Urinary bladder (tissue), 4 donors: ENCODE measurements at places on chromosomes 6 and 20.

DNA sequence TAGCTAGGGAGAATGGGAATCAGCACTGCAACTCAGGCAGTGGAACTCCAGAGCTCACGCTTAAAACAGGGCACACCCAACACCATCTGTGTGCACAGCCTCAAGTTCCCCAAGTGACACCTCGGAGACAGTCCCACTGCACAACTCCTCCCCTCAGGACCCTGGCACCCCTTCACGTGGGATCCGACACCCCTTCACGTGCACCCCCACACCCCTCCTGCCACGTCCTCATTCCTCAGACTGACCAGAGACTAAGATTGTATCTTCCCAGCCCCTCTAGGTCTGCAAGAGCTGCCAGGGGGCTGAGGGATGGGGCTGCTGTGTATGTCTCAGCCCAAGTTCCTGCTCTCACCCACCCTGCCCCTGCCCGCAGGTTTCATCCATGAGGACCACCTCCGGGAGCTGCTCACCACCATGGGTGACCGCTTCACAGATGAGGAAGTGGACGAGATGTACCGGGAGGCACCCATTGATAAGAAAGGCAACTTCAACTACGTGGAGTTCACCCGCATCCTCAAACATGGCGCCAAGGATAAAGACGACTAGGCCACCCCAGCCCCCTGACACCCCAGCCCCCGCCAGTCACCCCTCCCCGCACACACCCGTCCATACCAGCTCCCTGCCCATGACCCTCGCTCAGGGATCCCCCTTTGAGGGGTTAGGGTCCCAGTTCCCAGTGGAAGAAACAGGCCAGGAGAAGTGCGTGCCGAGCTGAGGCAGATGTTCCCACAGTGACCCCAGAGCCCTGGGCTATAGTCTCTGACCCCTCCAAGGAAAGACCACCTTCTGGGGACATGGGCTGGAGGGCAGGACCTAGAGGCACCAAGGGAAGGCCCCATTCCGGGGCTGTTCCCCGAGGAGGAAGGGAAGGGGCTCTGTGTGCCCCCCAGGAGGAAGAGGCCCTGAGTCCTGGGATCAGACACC, 7.6 kb downstream of the MYL9 start:
- no peak for DNase-seq

GRCh38 chr20:6017880-6018279, 36.0 kb downstream of the LRRN4 start:
- no peak for DNase-seq

DNA sequence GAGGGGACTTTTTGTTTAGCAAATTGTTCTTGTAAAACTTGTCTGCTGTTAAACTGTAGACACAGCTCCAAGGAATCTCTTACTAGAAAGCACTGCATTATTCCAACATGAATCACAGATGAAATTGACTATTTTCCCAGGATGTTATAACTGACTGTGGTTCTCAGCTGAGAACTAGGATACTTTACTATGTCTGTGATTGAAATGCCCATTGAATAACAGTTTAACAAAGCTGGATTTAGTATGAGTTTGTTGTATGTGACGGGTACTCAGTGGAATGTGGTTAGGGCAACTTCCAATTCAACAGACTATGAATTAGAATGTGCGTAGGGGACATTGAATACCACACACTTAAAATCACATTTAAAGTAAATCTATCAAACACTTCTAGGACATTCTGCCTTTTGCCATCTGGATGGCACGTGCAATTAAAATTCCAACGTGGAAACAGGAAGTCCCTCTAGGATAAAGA, 193.4 kb upstream of the PREP start:
- DNase-seq: no peak

- DNase-seq: no peak
Observed at GRCh38 chr20:2899243-2899642, 26.0 kb downstream of the PTPRA start.

DNA sequence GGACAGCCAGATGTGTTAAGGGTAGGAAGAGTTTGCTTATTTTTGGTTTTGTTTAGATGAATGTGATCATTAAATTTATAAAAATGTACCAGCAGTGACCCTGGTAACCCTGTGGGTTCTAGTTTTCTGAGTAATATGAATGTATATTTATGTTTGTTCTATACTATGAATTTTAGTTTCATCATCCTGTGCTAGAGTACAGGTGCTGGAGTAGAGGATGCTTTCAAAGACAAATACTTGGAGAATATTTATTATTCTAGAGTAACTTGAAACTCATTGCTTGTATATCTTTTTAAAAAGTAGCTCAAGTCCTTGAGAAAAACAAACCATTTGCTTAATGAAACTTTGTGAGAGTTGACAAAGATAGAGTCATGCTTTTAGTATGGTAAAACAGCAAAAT, 7.8 kb downstream of the LRRC1 start:
- no peak for DNase-seq

DNA sequence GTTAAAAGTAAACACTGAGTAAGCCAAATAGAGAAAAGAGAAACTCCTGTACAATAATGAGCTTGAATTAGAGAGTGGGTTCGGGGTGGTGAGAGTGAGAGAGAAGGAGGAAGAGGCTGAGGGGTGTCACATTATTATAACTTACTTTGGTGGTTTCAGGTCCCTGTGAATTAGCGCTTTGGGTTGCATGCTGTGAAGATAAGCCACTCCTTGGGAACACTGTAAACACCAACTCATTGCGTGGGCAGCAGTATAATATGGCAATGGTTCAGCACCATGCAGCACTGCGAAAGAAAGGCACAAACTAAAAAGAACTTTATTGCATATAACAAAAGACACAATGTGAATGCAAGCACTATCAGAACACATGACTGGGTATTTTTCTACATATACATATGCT, 26.9 kb downstream of the MAP3K7 start:
- DNase-seq: no peak

- DNase-seq: no peak
Observed at GRCh38 chr6:152401978-152402377, 235.2 kb downstream of the SYNE1 start.

DNA sequence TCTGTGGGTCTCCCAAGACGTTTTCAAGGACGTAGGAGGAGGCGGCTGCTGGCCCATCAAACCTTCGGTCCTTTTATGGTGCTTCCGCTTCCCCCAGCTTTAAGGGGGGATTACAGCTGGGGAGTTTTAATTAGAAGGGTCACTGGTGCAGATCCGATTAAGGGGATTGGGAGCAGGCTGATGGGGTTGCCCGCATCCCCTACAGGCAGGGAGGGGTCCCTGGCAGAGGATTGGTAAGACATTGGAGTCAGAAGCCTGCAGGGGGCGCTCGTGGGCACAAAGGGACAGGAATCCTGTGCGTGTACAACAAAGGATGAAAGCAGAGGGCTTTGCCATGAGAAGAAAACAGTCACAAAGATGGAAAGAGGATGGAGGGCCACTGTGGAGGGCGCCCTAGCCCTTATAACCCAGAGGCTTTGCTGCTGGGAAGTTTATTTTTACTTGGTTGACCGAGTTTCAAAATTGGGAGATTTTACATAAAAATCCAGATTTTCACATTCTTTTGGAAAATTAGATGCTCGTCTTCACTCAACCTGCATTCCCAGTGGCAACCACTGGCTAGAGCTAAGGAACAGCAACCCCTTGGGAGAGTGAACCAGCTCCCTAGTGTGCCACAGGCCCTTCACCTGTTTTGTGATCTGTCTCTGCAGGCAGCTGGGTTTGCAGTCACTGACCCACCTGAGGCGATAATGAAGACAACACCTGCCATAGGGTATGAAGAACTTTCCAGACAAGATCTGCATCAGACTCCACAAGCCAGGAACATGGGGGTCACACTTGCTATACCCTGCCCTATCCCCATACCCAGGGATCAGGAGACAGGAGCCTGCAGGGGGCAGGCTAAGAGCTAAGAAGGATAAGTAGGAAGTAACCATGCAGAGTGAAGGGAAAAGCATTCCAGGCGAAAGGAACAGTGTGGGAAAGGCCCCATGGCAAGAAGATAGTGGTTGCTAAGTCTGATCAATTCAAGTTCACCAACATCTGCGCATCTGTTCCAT, 97.7 kb downstream of the KCNB1 start:
- no peak for DNase-seq

DNA sequence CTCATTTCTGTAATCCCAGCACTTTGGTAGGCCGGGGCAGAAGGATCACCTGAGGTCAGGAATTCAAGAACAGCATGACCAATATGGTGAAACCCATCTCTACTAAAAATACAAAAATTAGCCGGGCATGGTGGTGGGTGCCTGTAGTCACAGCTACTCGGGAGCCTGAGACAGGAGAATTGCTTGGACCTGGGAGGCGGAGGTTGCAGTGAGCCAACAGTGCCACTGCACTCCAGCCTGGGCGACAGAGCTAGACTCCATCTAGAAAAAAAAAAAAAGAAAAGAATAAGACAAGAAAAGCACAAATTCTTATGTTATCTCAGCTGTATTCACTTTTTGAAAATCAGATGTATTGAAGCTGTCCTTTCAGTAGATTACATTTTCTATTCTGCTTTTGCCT, 289.4 kb downstream of the GRIK2 start:
- no peak for DNase-seq

- DNase-seq: no peak
Observed at GRCh38 chr6:44127186-44128019, at the start of the genes MRPL14 and TMEM63B. TSS of gene MRPL14 (minus strand) at chr6:44127452. CDS start at chr6:44116611, 10,841 bp downstream. TSS of gene TMEM63B (plus strand) at chr6:44127554. CDS start at chr6:44134585, 7,031 bp downstream.

GRCh38 chr20:49989234-49990065, 6.7 kb downstream of the SNAI1 start:
- peak; percentile 48 for DNase-seq

- no peak for DNase-seq
Observed at GRCh38 chr6:130517444-130517931, 151.7 kb downstream of the TMEM200A start.

DNA sequence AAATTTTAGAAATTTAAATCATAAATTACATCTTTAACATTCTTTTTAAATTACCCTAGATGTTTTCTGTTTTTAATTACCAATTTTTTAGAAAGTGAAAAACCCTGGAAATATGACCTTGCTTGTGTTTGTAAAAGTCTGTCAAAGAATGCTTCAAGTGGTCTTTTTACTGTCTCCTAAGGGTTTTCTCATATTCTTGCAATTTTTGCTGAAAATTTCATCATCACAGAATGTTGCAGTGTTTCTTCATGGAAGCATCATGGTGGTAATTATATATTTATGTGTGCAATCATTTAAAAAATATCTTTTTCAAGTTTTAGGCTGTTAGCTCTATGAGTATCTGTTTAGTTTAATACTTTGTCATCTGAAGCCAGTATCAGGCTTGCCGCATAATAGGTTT, 178.2 kb downstream of the HDGFL1 start:
- no peak for DNase-seq

- DNase-seq: no peak
Observed at GRCh38 chr6:166245148-166245547, 63.0 kb downstream of the PRR18 start.

GRCh38 chr6:44102527-44102926, 24.7 kb downstream of the MRPL14 start:
- DNase-seq: no peak

- no peak for DNase-seq
Observed at GRCh38 chr6:66628917-66629316, 921.9 kb upstream of the EYS start.

- no peak for DNase-seq
Observed at GRCh38 chr6:168508903-168509302, 67.9 kb downstream of the SMOC2 start.

- no peak for DNase-seq
Observed at GRCh38 chr20:37823296-37823980, 79.5 kb upstream of the VSTM2L start.

GRCh38 chr6:108796875-108797274, 51.3 kb upstream of the ARMC2 start:
- DNase-seq: no peak

GRCh38 chr6:69111301-69111700, 476.2 kb downstream of the ADGRB3 start:
- DNase-seq: no peak

GRCh38 chr6:11323666-11324452, 91.4 kb upstream of the NEDD9 start:
- no peak for DNase-seq

- no peak for DNase-seq
Observed at GRCh38 chr6:52045033-52045432, 42.4 kb downstream of the PKHD1 start.

DNA sequence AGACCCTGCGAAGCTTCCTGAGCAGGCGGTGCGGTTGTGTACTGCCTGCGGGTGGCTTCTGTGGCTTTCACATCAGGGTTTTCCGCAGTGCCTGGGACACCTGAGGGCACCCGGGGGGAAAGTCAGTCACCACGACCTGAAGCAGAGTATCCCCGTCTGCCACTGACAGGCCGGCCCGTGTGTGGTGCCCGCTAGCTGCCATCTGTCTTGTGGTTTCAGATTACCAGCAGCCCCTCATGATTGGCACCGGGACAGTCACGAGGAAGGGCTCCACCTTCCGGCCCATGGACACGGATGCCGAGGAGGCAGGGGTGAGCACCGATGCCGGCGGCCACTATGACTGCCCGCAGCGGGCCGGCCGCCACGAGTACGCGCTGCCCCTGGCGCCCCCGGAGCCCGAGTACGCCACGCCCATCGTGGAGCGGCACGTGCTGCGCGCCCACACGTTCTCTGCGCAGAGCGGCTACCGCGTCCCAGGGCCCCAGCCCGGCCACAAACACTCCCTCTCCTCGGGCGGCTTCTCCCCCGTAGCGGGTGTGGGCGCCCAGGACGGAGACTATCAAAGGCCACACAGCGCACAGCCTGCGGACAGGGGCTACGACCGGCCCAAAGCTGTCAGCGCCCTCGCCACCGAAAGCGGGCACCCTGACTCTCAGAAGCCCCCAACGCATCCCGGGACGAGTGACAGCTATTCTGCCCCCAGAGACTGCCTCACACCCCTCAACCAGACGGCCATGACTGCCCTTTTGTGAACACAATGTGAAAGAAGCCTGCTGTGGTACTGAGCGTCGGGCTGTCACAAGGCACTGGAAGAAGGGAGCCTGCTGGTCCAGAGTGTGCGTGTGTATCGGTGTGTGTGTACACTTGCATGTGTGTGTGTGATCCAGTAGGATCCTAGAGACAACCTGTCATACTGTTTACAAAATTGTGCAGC, 54.4 kb downstream of the GOPC start:
- no peak for DNase-seq

DNA sequence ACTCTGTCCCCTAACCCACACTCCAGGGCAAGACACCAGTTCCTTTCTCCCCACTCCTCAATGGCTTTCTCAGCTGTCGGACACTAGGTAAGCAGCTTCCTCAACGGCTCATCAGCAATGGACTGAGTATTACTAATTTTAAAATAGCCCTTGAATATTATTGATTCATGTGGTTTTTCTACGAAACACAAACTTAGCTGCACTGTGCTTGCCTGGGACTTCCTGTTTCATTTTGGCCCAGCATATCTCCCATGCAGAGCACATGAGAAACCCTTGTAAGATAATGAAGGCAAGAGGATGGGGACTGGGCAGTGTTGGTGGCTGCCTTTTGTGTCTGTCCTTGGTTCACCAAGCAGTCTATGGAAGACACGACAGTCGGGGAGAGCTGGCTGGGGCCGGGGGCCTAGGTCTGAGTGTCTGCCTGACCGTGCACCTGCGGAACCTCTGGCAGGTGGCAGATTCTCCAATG, 48.9 kb downstream of the RNASET2 start:
- DNase-seq: no peak

DNA sequence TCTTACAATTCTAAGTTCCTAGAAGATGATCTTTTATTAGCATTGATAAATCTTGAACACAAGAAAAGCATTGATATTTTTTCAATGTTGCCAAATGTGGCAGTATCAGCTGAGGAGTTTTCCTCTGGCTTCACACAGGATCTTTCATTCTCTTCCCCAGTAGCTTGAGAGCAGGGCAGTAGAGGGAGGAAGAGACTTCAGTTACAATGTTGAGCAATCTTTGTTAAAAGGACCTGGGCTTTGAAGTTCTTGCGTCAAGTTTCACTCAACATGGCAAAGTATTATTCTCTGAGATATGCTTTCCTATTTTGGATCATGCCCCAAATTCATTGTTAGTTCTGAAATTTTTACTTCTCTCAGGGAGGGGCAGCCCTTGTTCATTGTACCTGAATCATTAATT, 238.0 kb downstream of the COL12A1 start:
- no peak for DNase-seq

GRCh38 chr20:44247586-44248409, 690 bp downstream of the GDAP1L1 start:
- no peak for DNase-seq
